Hypothalamus (tissue), 51 donors: ENCODE measurements at places on chromosomes 4 and X.

DNA sequence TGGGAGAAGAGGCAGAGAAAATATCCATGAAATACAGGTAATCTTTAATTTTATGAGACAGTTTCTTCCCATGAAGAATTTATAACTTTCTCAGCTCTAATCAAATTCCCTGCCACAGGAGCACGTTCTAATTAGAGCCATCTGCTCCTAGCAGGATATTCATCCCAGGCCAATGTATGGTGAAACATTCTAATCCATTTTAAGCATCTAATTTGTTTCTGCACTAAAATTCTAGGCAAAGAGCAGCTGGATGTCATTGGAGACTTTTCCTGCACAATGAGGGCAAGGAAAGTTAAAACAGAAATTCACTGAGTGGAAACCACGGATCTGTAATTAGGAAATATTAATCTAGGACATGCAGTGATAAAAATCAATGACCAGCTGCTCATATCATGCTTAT is 107.7 kb upstream of the ZFP42 start:
- DNase-seq, result no peak

DNA sequence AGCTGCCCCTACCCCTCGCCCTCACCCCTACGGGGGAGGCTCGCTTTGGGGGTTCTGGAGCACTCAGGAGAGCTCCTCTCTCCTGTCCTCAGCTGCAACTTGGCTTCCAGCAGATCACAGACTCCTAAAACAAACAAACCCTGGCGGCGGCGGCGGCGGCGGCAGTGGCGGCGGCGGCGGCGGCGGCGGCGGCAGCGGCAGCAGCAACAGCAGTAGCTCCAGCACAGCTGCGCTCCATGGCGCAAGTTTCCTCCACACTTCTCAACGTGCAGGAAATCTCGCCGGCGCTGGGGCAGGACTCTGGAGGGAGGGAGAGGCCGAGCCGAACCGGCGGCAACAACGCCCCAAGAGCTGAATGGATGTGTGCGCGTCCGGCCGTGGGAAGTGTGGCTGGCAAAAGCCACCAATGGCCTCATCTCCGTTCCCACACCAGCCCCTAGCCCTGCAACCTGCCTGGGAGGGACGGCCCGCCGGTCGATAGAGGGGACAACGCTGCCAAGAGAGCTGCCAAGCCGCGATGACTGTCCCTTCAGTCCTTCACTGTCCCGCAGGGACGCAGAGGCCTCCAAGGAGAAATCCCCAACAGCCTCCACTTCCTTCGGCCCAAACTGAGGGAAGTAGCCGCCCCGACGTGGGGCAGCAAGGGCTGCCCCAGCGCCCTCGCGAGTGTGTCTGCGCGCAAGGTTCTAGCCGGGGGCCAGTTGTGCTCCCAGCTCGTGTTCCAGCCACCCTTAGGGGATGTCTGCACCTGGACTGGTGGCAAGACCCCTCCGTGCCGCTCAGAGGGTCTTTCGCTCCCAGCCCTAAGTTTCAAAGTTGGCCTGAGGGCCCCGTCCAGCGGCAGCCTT is 775 bp downstream of the SHROOM4 start:
- no peak for DNase-seq

- DNase-seq, result no peak
Measured at GRCh38 chr4:74590476-74590875, 145.5 kb downstream of the AREG start.

DNA sequence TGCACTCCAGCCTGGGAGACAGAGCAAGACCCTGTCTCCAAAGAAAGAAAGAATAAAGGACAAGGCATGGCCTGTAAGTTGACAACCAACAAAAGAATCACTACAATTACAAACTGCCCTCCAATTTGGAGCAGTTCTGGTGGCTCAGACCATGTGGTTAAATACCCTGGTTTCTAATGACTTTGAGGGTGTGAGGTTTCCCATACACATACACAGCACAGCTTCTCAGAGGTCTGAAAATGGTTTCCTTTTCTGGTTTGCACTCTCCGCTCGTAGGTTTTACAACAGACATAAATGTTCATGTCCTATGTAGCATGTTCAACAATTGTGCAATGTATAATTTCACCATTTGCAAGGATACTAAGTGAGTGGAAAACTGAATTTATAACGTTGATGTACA is 34.2 kb upstream of the MXRA5 start:
- DNase-seq, result no peak

DNA sequence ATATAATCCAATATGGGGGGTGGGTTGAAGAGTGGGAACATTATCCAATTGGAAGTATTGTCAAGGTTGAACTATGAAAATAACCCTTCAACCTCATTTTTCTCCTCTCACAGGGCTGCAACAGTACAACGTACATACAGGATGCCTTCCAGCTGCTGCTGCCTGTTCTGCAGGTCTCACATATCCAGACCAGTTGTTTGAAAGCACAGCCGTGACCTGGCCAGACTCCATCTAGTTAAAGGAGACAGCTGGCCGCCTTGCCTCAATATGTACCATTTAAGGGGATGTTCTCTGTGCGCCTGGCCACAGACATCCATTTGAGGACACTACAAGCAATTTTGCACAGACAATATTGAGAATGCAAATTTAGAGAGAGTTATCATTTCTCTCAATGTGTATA is 75.7 kb downstream of the FAM114A1 start:
- no peak for DNase-seq

- no peak for DNase-seq
Measured at GRCh38 chr4:86947501-86948120, 12.8 kb downstream of the AFF1 start.
